ENCODE measurements at places on chromosomes 6 and 20.

GRCh38 chr6:87799651-87800050 is 97.6 kb upstream of the AKIRIN2 start:
- DNase-seq = no peak

DNA sequence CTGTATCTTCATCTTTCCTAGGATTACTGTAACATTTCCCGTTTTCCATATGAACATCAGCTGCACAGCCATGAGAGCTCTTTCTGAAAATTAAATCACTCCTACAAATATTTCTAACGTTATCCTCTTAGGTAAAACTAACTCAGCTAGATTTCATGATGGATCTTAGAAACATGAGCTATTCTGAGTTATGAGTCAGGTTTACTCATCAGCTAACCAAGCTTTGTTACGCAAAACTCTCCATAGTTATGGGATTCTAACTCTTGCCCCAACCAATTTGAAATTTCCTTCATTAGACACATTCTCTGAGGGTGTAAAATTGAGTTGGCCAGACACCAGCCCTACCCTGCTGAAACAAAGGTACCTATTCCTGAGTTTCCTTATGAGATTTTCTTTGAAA is 14.0 kb downstream of the DEFB110 start:
- no peak for DNase-seq

- no peak for DNase-seq
Measured at GRCh38 chr6:88574651-88575050, 388.8 kb downstream of the RNGTT start.

GRCh38 chr20:8667306-8667705 is 401.6 kb upstream of the PLCB4 start:
- no peak for DNase-seq

DNA sequence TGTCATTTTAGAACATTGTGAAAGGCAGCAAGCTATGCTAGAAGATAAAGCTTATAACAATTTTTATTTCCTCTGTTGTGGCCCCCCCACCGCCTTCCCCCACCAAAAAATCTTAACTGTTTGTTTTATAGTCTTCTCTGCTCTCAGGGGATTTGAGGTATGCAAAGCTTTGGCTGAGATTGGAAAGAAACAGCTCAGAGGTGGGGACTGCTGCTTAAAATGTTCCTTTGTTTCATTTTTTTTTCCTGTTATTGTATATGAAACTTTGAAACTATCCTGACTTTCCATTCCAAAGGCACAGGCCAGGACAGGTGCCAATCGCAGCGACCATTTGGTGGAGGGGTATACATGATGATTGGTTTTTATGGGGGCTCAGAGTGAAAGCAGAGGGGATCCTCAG is 114.7 kb upstream of the PHACTR1 start:
- no peak for DNase-seq

- DNase-seq = no peak
Measured at GRCh38 chr20:20454367-20454766, 86.5 kb downstream of the INSM1 start.

DNA sequence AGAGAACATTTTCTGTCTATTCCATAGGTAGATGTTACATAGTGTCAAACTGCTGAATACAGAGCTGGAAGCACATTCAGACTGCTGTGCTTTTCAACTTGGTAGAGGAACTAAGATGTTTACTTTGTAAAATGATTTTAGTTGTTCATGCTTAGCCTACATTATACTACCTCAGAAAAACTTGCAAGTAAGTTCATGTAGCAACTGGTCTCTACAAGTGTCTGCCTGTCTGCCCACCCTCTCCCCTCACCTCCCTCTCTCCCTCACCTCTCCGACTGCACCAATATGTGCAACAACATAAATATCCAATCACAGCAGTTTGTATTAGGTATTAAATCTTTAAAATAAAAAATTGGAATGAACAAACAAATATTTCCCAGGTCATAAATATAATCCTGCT is 25.3 kb downstream of the ELOVL4 start:
- no peak for DNase-seq

DNA sequence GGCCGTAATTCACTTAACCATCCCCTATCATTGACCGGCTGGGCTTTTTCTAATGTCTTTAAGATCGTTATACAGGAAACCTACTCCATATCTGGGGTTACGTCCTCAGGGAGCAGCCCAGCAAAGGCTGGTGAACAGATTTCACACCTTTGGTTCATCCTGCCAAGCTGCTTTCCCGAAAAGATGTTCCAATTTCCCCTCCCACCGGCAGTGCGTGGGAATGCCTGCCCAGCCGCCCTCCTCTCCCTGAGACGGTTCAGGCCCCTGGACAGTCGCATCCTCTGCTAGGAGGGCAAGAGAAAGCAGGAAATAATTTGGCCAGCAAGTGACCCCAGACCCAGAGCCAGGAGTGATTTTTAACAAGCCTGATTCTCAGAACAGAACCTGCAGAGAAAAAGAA is 16.3 kb downstream of the SIRPA start:
- no peak for DNase-seq

DNA sequence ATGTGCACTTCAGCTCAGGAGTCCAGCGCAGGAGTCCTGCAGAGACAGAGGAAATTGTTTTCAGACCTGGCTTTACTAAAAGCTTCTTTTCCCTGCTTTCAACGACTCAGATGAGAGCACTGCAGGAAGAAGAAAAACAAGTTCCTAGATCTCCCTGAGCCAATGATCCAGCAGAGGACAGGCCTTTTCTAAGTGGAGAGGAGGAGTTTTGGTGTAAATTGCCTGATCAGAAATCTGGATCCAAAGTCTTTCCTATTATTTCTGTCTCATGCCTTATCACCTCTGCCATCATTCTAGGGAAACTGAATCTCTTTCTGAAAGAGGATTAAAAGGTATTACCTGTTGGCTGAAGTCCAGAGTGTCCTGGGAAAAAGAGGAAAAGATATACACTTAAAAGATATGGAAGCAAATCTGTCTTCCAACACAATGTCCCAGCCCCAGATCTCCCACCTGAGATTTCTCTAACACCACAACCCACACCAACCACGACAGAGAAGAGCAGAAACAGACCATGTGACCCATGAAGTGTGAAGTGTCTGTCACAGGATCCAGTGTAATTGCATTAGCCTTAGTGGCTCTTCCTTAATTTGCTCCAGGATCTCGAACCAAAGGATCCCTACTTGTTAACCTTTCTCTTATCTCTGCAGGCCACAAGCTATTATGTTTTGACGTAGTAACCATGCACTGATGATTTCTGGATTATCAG is 23.1 kb upstream of the HLA-DRB5 start:
- no peak for DNase-seq

- DNase-seq = no peak
Measured at GRCh38 chr20:63120808-63121090, 95.2 kb downstream of the YTHDF1 start.

DNA sequence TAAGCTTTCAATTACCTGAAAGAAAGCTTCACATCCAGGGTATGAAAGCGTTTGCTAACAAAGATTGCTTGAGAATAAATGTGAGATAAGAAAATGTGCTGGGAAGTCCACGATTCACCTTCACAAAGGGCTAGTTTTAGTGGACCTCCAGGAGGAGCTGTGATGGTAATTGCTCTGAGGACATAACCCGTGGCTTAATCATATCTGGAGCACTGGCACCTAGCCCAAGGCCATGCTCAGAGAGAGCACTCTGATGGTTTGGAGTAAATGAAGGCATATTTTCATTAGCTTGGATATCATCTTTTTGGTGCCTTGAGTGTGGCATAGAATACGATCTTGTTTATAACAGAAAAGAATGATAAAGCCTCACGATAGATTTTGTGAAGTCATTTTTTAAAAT is 46.9 kb upstream of the BACH2 start:
- DNase-seq = no peak

GRCh38 chr6:111724505-111724904 is 118.8 kb upstream of the TRAF3IP2 start:
- DNase-seq = no peak

DNA sequence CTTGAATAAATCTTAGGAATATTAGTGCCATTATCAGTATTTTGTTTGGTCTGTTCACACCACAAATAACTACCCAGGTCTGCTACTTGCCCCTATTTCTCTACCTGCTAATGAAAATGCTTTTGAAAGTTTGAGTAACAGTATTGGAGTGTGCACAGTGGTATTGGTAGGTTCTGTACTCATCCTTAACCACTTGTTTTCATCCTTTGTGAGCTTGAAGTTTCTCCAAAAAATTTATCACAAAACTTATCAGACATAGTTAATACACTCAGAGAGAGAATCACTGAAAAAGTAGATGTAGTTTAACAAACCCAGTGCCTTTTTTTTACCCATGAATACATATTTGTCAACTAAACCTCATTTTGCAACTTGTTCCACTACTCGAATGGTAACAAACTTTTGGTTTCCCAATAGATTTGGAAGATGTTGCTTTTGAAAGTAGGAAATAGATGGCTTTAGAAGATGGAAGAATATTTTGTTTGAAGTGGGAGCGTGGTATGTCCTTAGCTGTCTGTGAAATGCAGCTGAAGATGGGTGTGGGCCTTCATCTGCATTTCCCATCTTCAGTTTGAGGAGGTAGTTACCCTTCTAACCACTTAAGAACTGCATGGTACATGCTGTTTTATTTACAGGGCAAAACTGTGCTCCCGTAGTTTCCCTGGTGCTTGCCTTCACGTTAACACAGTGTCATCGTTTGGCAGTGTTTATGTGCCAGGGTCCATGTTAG is 9.0 kb downstream of the PTPN1 start:
- no peak for DNase-seq

DNA sequence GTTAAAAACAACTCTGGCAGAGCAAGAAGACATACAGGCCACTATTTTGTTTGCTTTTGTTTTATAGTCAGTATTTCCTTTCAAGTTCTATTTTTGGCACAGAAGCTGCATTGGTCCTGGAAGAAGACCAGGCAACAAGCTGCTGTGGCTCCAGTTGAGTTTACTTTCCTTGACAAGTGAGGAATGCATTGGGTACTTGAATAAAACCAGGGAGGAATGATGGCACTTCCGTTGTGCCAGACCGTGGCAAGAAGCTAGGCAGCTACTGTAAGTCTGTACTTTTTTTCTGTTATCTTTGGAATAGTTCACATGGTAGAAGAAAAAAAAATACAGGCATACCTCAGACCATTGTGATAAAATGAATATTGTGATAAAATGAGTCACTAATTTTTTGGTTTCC is 66.3 kb downstream of the NCOA3 start:
- DNase-seq = peak; percentile 65
